ENCODE measurements at places on chromosomes 3 and 15. TPM values are rescaled to one million over a fixed set of nuclear protein-coding genes. Genes with fewer than 3 reads are reported as not detected.

Gene DPPA2
- not detected for polyA plus RNA-seq

Gene SAMD7
- polyA plus RNA-seq, result not detected

- no peak overlapping the region for H3K27ac ChIP-seq
- H3K4me1 ChIP-seq, result no peaks in the 10 kb centered on the region
- H3K36me3 ChIP-seq, result no peaks in the 10 kb centered on the region
- DNase-seq, result no peak
Observed at GRCh38 chr3:81958972-81959640, 197.7 kb upstream of the GBE1 start.

GRCh38 chr3:150609988-150610387, 6.9 kb downstream of the SELENOT start:
- H3K4me3 ChIP-seq, result peak overlapping the region; percentile 50
- no peak for DNase-seq
- H3K36me3 ChIP-seq, result peaks cover 7% of the 10 kb centered on the region
- peaks cover 18% of the 10 kb centered on the region for H3K4me1 ChIP-seq
- H3K27me3 ChIP-seq, result no peaks in the 10 kb centered on the region

DNA sequence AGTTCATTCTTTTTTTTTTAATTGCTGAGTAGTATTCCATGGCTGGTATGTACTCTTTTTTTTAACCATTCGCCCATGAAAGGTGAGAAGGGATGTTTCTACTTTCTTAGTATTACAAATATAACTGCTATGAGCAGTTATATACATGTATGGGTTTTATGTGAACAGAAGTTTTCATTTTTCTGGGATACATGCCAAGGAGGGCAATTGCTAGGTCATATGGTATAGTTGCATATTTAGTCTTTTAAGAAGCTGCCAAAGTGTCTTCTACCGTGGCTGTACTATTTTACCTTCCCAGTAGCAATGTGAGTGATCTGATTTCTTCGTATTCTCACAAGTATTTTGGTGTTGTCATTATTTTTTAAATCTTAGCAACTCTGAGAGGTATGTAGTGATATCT, 11.2 kb upstream of the KLHL40 start:
- H3K36me3 ChIP-seq, result no peaks in the 10 kb centered on the region
- H3K4me1 ChIP-seq, result no peaks in the 10 kb centered on the region
- no peaks in the 10 kb centered on the region for H3K27me3 ChIP-seq
- no peak overlapping the region for H3K4me3 ChIP-seq
- no peak overlapping the region for H3K27ac ChIP-seq

DNA sequence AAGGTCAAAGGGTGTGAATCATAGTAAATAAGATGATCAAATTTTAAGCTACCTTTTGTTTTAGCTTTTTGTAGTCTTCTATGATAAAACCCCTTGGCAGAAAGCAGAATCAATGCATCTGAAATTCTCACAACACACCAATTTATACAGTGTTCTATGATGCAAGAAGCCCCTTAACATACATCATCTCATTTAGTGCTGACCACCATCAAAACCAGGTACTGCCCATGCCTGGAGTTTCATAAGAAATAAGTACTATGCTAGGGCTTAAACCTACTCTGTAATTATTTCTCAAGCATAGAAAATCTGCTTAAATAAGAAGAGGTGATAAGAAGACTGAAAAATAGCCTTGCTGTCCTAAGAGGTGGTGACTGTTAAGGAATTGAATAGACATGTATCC, 67.6 kb downstream of the NBEAL2 start:
- no peak overlapping the region for H3K4me3 ChIP-seq
- no peak for DNase-seq
- no peaks in the 10 kb centered on the region for H3K27me3 ChIP-seq
- no peak overlapping the region for H3K27ac ChIP-seq
- no peaks in the 10 kb centered on the region for H3K4me1 ChIP-seq

Gene GNAT1
- polyA plus RNA-seq, result not detected

- no peak overlapping the region for H3K4me3 ChIP-seq
- no peak overlapping the region for H3K27ac ChIP-seq
- H3K27me3 ChIP-seq, result no peaks in the 10 kb centered on the region
- H3K4me1 ChIP-seq, result peaks cover 9% of the 10 kb centered on the region
- DNase-seq, result no peak
Observed at GRCh38 chr3:32109256-32109655, 2.8 kb downstream of the GPD1L start.

Gene TRANK1
- 0.60 TPM for polyA plus RNA-seq
